DMS153 (cell line): ENCODE measurements at places on chromosomes 6 and 20.

DNA sequence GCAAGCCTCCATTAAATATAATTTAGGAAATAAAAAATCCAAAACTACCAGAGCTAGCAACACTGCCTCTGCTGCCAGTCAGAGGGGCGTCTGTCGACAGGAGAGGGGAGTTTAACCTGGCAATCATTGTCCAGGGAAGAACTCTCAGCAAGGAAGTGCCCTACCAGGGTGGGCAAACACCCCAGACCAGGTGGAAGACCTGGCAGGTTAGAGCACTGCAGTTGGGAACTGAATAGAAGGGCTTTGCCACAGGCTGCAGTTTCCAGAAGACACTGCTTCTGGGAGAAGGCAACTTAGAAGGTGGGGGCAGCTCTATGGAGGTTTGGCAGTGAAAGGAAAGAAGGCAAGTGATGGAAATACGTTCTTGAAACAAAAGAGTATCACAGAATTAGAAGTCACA is 11.5 kb downstream of the NAPB start:
- DNase-seq = no peak

DNA sequence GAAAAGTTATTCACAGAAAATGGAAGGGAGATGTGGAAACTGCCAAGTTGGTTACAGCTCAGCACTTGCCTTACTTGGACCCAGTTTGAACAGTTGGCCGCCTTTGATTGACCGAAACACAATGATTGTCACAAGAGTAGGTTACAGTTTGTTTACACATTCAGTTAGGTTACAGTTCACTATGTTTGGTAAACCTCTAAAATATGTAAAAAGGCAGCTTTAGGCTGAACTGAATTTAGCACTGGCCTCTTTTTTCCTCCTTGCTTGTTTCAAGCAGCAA is 116.2 kb downstream of the OLIG3 start:
- no peak for DNase-seq

DNA sequence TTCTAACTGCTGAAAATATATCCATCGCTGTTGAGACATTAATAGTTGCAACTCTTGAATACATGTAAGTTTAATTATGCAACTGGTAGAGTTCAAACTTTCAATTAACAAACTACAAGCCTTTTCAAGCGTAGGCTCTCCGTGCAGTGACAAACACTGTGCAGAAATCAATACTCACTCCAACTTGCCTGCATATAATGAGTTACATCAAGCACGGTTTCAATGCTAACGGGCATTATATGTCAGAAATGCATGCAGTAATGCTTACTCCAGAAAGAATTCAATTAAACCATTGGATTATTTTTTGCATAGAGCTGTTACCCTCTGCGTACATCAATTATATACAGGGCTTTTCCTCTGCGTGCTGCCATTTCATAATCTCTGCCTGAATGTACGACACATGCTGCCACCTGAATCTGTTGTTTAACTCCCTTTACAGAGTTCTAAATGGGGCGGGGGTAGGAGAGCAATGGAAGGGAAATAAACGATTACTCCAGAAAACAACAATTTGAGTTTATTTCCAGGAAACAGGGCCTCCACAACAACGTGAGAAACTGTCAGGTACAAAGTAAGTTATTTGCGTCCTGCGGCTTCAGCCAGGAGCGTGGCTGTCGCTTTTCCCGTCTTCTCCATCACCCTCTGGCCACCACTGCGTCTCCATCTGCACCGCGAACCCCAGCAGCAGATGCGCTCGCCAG is 1.8 kb downstream of the PTPRK start:
- no peak for DNase-seq

DNA sequence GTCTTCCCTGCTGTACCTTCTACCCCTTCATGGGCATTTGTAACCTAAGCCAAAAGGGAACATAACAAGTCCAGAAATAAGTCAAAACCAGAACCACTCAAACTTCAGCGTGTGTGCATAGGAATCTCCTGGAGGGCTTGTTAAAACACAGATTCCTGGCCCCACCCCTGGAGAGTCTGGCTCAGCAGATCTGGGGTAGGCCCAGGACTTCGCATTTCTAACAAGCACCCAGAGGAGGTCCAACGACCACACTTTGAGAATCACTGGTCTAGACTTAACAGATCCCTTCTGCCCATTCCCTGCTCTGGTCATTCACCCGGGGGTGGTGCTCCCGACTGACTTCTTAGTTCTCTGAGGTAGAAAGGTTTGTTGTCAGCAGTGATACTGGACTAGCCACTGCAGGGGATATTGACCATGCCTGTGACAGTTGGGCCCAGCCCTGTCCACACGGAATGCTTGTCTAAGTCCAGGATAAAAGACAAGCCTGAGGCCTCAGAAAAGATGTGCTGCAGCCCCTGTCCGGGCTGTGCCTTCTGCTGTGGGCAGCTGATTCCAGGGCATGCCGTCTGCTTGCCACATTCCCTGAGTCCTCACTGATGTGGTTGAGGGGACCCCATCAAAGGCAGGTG is 68.6 kb downstream of the SYNJ2 start:
- DNase-seq = no peak

- no peak for DNase-seq
Observed at GRCh38 chr6:98514073-98514720, 320.2 kb upstream of the POU3F2 start.

DNA sequence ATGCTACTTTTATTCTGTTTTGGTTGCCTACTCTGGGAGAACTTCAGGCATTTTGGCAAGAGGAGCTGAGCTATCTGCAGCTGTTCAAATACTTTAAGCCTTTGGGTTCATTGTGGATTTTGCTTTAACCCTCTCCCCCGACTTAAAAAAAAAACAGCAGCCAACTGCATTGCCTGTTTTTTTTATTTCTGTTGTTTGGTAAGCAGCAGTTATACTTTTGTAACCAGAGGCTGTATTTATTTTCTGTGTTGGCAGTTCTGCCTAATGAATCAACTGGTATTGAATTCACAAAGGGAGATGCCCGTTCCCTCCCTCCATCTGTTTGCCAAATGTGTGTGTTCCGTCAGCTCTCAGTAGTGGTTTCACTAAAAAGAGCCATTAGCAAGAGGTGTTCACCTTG is 484.0 kb downstream of the UTRN start:
- peak; percentile 95 for DNase-seq

DNA sequence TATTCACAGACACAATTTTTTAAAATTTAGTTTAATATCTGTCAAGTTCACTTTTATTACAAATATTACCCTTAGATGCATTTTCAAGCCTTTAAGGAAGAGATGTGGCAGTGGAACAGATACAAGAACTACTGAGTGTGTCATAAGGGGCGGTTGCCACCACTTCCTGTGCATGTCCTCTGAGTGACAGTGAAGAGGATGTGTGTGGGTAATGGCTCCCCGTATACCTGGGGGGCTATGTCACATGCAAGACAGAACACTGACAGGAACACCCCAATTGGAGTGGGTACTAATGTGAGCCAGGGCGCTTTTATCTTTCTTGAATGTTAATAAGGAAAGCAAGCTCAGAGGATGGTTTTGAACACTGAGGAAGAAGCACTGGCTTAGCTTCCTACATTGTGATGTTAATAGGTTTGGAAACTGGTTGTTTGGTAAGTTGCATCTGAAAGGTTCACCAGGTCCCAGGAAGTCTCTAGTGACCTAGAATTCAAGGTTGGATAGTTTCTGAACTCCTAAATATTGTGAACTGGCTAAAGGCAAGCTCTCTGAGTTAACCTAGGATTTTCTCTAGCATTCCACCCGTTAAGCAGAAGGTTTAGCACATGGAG is 83.4 kb upstream of the ASF1A start:
- no peak for DNase-seq

GRCh38 chr6:111890988-111891387 is 17.7 kb upstream of the FYN start:
- no peak for DNase-seq

DNA sequence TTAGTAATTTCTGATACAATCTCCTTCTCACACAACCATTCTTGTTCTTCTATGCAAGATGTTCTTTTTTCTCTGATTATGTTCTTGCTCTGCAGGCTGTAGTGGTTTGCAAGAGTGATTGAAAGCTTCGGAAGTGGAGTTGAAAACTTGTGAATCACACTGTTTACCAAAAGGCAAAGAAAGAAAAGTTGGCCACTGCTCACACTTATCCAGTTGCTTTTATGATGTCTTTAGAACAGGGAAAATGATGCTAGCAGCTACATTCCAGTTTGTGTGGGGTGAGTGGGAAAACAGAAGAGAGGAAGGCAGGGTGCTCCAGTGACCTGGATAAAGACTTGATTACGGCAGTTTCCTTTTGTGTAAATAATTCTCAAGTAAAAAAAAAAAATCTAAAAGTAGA is 583.3 kb downstream of the TENT5A start:
- DNase-seq = no peak

DNA sequence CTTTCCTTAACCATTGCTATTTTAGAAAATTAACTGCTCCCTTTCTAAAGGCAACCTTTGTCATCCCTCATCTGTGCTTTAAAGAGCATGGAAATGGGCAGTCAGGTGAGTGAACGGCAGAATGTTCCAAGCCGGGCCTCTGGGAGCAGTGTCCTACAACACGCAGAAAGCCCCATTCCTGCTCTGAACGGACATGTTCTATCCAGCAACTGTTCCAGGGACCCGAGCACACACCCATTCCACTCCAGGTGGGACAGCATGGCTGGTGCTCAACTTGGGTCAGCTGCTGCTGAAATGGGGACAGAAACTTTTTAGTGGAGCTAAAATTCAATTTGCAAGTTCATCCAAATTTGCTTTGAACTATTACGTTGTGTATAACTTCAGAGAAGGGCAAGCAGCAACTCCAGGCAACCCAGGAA is 26.7 kb downstream of the DIDO1 start:
- DNase-seq = no peak

DNA sequence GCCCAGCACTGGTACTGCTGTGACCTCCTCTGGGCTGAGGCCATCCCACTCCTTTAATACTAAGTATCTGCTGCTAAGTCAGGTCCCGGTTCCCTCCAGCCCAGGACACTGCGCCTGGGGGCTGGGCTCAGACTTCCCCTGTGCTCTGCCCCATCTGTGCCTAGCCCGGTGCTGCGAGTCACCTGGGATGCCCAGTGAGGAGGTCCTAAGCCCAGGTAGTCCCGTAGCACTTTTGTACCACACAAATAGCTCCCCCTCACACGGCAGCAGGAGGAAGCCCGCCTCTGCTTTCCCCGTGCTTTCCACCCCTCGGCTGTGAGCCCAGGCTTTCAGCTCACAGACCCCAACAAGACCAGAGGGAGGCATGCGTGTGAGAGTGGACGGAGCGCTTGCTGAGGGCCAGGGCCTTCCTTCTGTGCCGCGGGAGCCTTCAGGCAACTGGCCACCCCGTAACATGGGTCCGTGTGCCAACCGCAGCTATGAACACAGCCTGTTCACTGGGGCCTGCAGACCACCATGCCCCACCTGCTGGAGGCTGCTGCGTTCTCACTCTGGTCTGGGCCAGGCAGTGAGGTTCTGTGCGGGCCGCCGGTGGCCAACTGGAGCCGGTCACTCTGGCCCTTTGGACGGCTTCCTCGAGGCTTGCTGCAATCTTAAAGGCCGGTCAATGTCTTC is 79.9 kb upstream of the MPC1 start:
- DNase-seq = no peak

DNA sequence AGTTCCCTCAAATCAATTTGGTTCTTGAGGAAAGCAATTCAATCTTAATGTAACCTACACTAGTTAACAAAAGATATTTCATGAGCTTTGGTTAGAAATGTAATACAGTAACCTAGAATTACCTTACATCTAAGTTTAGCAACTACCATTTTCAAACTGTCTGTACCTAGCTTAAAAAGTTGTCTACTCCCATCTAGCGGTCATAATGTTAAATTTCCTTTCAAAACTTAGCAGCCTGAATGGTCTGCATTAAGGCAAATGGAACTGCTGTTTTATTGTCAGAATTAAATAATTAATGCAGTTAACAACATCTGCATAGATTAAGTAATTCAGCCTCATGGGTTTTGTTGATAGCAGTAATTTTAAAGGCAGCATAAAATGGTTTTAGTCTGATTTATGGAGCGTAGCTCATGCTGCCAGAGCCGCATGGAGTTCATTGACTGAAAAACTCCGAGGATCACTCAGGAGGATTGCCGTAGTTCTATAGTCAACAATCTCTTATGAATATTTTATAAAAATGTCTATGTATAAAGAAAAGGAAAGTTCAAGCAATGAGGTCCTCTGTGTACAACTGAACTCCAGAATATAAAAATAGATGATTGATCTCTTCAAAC is 485.4 kb upstream of the MANEA start:
- DNase-seq = peak; percentile 38

- no peak for DNase-seq
Observed at GRCh38 chr6:57173886-57174510, 1.9 kb downstream of the BAG2 start.
